ENCODE measurements at places on chromosomes 16 and 17.

DNA sequence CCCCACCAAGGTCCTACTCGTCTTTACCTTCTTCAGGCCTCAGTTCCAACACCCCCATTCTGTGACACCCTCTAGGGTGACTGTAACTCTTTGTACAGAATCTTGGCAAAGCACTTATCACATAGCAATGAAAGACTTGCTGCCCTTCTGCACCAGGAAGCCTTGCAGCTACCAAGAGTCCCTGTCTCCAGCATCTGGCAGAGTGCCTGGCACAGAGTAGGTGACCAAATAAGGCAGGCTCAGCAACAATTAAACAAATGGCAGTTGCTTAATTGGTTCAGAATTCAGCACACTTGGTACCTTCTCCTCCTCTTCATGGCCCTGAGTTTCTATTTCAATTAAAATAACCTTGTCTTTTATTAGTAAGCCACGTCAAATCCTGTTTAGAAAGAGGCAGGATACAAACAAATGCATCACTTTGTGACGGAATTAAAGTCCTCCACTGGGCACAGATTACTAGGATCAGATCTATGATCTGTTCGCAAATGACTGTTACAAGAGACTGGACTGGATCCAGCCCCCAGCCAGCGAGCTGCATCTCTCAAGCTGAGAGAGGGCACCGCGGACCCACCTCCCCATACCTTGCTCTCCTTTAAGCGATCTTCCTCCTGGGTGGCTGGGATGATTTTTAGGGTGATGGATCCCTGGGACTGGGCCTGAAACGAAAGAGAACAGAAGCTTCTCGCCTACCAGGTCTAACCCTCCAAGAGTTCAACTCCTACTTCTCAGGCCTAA, 9.4 kb downstream of the MPP3 start:
- no peak for DNase-seq

DNA sequence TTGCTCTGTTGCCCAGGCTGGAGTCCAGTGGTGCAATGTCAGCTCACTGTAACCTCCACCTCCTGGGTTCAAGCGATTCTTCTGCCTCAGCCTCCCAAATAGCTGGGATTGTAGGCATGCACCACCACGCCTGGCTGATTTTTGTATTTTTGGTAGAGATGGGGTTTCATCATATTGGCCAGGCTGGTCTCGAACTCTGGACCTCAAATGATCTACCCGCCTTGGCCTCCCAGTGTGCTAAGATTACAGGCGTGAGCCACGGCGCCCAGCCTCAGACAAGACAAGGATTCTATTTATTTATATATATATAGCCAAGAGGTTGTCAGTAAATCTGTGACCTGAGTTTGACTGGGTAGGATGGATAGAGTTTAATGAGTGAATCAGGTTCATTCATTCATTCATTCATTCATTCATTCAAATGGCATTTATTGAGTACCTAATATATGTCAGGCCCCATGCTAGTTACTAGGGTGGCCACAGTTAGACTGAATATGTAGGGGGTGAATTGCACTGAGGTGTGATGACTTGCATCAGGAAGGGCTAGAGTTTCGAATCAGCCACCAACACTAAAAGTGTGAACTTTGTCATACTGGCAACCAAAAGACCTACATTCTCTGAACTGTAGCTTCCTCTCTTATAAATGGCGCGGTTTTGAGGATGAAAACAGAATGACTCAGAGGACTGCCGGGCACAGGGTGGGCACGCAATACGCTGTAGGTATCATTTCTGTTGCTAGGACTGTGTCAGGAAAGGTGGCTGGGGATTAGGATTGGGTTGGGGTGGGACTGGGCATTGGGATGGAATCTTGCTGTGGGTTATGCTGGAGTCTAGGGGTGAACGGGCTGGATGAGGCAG, 37.8 kb downstream of the ITGAE start:
- DNase-seq = no peak

- no peak for DNase-seq
Observed at GRCh38 chr16:81539009-81539758, 94.6 kb downstream of the CMIP start.

GRCh38 chr16:4877380-4877685, 30.1 kb downstream of the UBN1 start:
- no peak for DNase-seq

GRCh38 chr17:16419929-16420271, 4.5 kb downstream of the TRPV2 start:
- peak; percentile 40 for DNase-seq

GRCh38 chr16:19113577-19114358, at the start of gene ITPRIPL2:
TSS of gene ITPRIPL2 (plus strand) at chr16:19113964. CDS start at chr16:19114462, 498 bp downstream.
- no peak for DNase-seq

DNA sequence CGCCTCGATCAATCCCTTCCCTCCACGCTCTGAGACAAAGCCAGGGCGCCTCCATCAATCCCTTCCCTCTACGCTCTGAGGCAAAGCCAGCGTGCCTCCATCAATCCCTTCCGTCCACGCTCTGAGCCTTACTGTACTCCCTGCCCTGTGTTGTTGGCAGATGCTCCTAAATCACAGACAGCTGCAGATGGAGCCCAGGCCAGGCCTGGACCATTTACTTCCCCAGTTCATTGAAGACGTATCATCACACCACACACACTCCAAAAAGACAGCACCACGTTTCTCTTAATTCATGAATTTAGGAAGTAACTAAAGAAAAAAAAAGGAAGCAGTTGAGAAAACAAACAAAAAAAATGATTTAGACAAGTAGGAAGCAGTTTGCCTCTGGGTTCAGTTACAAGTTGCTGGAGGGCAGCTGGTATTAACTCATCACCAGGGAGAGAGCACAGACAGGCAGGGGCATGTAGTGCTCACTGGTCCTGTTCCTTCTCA, 7.4 kb upstream of the CD300LD start:
- no peak for DNase-seq

DNA sequence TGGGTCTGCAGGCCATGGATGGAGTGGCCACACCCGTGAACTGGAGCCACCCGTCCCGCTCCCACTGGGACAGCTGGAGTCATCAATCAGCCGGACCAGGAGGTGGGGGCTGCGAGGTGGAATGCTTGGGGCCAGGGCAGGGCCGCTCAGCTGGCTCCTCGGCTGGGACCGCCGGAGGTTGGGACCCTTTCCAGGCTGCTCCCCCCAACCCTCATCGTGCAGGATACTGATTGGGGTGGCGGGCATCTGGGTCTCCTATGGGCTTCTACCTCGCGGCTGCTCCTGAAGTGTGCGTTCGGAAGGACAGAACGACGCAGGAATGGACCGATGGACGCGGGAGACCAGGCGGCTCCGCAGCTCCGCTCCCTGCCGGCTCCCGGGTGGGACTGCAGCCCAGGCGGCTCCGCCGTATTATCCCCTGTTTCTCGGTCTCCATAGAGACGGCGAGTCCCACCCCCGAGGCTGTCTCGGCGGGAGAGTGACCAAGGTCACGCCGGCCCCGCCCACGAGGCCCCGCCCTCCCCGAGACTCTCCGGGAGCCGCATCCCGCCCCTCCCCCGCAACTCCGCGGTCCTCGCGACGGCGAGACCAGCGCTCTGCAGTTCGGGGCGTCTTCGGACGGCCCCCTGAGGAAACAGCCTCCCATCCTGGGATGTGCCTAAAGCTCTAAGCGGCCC, at the start of gene TPPP3:
Gene TPPP3 (minus strand): TSS at position 388 of the 677 bp plus-strand sequence. CDS start 2,387 bp downstream, outside the sequence.
- no peak for DNase-seq

- no peak for DNase-seq
Observed at GRCh38 chr16:15967655-15968315, 18.4 kb downstream of the ABCC1 start.

DNA sequence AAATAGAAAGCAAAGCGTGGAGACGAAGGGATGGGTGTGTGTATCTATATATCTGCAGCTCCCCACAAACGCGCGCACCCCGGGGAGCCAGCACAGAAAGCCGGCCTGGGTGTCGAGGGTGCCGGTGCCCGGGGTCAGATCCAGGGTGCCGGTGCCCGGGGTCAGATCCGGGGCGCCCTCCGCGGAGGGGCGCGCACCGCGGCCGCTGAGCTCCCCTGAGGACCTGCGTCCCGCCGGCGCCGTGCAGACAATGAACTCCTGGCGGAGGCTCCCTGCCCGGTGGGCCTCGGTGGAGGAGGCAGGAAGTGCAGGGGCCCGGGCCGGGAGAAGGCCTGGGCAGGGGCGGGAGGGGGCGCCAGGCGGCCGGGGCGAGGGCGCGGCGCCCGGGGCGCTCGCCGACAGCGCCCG, 1.1 kb downstream of the ZNF423 start:
- no peak for DNase-seq

- DNase-seq = peak; percentile 20
Observed at GRCh38 chr16:58814348-58814801, 80.3 kb upstream of the GOT2 start.

DNA sequence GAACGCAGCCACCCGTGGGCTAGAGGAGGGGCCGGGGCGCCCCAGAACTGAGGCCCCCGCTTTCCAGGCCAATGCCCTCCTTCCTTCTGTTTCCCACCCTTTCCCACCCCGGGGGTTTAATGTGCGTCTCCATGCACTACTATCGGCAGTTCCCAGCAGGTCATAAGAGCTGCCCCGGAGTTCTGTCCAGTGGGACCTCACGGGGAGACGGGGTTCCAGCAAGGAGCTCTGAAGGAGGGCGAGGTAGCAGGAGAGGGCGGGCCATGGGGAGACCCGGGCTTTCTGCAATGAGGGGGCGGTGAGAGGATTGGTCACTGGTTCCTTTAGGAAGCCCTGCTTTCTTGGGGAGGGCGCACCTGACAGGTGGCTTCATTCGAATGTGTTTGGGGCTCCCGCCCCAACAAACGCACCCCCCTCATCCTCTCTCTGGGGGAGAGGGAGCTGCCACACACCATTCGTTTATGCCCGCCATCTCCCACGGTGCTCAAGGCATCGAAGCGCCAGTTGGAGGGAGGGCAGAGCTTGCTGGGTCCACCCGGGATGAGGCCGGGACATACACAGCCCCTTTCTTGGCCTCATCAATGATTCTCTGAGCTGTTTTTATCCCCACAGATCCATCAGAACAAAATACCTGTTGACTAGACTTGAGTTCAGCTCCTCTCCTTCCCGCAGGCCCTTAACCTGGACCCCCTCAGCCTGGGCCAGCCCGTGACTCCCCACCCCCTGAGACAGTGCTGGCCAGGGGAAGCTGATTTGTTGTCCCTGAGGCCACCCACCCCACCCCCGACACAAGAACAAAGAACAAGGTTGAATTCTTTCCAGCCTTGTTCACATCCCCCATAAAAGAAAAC, 44.1 kb downstream of the SLC7A5 start:
- no peak for DNase-seq

- no peak for DNase-seq
Observed at GRCh38 chr17:57588086-57588485, 157.0 kb downstream of the CCDC182 start.

GRCh38 chr17:79361873-79362771, 248.7 kb downstream of the RBFOX3 start:
- DNase-seq = no peak

DNA sequence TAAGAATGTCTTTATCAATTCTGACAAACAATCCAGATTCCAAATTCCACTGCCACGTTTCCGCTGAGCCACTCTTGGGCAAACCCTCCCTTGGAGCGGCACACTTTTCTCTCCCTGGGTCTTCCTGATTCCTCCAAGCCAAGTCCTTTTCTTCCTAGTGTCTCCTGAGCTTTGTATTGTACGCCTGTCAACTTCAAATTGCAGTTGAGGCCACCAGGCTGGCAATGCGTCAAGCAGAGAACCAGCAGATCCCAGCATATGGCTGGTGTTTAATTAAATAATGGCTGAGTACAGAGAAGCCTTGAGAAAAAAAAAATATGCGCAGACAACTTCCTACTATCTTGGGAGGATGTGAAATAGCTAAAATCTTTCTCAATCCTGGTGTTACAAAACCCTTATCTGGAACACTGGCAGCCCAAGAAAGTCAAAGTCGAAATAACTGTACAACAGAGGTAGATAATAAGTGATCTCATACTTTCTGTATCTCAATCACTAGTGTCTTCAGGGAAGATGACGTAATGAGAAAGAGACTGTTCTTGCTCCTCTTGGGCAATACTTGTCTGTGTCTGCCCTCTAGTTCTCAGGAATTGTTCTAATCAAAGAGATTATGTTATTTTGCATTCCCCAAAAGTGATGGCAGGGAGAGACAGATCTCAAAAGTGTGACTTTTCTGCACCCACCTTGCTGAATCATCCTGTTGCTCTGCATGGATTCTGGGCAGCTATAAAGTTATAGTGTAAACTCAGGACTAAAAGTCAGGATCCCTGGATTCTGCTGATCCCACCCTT, 15.0 kb downstream of the SMIM36 start:
- no peak for DNase-seq

DNA sequence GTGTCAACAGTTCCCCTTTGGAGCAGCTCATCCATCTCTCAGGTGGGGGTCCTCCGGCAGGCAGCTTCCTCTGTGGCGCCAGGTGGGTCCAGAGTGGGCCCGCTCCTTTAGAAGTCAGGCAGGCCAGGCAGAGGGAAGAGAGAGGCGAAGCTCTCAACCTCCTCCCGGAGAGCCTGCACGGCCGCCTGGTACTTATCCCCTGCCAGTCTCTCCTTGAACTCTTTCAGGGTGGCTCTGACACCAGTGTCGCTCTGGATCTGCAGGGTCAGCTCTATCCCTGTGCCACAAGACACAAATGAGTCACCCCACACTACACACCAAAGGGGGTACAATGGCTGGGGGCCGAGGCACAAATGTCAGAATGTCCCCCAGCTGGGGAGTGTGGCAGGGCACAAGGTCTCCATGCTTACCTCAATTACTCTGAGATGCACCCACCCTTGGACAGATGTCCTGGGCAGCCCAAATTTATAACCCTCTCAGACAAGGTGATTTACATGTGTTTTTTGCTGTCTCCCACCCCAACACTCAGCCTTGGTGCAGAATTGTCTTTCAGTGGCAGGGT, 13.6 kb downstream of the SMCR8 start:
- DNase-seq = no peak

- no peak for DNase-seq
Observed at GRCh38 chr17:35159940-35160339, 12.3 kb downstream of the UNC45B start.

DNA sequence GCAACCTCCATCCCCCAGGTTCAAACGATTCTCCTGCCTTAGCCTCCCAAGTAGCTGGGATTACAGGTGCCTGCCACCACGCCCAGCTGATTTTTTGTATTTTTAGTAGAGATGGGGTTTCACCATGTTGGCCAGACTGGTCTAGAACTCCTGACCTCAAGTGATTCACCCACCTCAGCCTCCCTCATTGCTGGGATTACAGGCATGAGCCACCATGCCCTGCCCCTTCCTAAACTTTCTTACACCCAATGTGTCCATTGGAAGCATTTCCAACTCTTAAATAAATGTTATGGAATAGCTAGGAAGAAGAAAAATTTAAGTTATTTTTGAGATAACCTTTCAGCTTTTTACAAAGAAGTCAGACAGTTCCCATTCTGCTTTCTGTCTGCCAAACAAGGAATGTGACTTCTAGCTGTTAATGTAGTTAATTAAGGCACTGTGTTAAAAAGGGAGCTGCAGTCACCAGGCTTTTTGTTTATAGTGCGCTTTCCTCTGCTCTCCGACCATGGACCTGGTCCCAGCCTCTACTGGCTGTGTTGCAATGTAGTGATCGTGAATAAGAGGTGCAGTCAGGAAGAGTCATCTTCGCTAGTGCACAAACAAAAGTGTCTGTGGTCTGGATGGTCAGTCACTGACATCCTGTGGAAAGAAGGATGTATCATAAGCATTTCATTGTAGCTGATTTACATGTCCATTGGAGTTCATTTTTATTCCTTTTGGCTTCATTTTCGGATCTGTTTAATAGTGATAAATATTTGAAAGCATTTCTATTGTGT, 39.7 kb downstream of the USP10 start:
- DNase-seq = no peak

All from activated CD4-positive, alpha-beta T cell treated with anti-CD3 and anti-CD28 coated beads, Interleukin-2, amount 50 U/mL, for 24 hours (primary cell).